ENCODE measurements at places on chromosomes 1 and 21.

- DNase-seq = no peak
These were observed 219.9 kb downstream of the KCTD3 start for GRCh38 chr1:215786997-215787396.

DNA sequence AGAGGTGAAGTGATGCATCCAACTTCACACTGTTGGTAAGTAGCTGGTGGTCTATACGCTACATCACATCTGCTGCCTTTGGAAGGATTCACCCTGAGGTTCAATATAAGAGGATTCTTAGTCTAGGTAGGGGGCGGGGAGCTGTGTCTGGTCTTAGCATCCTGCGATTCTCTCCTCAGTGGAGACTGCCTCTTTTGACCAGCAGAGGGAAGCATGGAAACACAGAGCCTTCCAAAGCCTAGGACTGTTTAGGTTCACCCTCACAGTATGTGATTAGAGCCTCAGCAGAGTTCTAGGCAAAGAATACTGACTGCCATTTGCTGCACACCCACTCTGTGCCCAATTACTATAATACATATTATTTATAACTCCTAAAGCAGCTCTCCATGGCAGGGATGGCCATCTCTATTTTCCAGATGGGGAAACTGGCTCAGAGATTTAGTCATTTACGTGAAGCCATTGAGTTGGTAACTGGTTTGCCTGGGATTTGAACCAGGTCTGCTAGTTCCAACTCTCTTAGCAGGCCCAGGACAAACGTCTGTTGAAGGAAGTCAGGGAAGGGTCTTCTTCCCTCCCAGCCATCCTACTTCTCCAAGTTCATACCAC is 28.9 kb upstream of the EFCAB14 start:
- DNase-seq = no peak

DNA sequence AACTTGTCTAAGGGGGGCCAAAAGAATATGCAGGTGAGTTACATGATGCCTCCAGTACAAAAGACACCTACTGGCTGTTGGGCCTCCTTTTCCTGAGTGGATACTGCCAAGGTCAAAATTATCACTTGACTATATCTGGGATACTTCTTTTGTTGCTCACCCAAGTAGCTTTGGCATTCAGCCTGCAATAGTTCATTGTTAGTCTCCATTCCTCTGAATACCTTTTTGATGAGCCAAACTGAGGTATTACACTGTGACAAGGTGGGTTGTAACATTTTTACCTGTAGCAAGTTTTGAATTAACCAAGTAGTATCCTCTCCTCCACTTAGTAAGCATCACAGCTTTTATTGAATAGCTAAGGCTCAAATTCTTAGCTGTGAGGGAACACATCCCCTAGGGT is 408.0 kb downstream of the LRRIQ3 start:
- no peak for DNase-seq

DNA sequence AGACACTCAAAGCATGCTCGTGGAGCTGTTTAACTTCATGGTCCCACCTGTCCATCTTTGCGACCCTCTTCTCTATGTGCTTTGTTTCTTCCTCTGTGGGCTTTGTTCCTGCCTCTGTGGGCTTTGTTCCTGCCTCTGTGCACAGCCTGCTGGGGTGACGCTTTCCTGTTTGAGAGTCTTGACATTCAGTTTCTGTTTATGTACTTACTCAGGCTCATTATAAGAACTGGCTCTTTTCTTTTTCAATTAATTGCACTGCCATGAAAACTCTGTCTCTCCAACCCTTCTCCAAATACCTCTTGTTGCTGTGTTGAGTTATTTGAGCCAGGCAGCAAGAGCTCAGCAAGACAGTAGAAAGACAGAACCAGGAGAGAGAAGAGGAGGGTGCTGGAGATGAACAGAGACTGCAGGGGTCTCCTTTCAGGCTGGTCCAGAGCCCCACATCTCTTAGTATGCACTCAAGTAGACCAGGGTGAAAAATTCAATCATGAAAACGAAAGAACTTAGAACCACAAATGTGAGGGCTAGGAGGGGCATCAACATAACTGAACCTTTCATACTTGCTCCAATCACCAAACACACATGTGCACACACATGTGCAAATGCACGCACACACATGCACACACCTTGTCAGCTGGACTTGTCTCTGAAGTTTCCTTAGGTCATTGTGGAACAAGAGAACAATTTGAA is 88.3 kb upstream of the SGIP1 start:
- peak; percentile 21 for DNase-seq

GRCh38 chr1:154973344-154974101 is 958 bp upstream of the CKS1B start:
- peak; percentile 87 for DNase-seq

DNA sequence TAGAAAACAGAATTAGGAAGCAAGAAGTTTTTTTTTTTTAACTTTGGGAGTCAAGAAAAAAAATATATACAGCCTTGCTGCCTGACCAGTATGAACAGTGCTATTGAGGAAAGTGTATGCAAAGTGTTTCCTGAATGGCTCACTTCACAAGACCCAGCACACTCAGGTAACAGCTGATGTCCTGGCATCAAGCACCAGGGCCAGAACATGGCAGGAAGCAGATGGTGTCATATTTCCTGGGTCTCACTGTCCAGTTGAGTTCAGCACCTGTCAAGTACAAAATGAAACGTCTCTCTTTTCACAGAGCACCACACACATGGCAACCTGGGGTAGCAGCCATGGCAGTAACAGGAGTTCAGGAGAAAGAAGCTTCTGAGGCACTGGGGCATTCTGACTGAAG is 372.3 kb downstream of the TTLL7 start:
- no peak for DNase-seq

- peak; percentile 34 for DNase-seq
These were observed at the start of gene OLFML3 for GRCh38 chr1:113978863-113979702. Gene OLFML3, plus strand, starts transcription at chr1:113979474. Its CDS starts 43 bp downstream, at chr1:113979517.

GRCh38 chr1:230979952-230980351 is 1.1 kb downstream of the ARV1 start:
- DNase-seq = no peak

GRCh38 chr1:53081384-53082066 is 19.5 kb downstream of the PODN start:
- no peak for DNase-seq

GRCh38 chr1:88684482-88685258 is 597 bp downstream of the PKN2 start:
- DNase-seq = peak; percentile 61

GRCh38 chr1:9593492-9594465 is 5.1 kb downstream of the TMEM201 start:
- peak; percentile 73 for DNase-seq

- DNase-seq = no peak
These were observed 32.4 kb upstream of the ENO1 start for GRCh38 chr1:8910914-8911313.

DNA sequence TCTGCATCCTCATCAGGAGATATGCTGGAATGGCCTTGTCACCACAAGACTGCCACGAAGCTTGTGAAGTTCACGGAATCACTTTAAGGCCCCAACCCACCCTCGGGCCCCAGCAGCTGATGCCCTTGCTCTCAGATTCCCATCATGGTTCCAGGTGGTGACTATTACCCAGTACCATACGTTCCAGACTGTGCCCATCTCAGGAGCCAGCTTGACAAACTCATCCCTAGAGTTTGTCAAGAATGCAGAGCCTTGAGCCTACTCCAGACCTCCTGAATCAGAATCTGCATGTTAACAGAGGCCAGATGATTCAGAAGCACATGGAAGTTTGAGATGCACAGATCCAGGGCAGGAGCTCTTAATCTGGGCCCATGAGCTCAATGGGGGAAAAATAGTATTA is 53.9 kb upstream of the RBM15 start:
- DNase-seq = no peak

GRCh38 chr1:7642781-7643529 is 128.1 kb upstream of the VAMP3 start:
- no peak for DNase-seq

GRCh38 chr1:115826628-115827027 is 14.3 kb downstream of the NHLH2 start:
- DNase-seq = no peak

DNA sequence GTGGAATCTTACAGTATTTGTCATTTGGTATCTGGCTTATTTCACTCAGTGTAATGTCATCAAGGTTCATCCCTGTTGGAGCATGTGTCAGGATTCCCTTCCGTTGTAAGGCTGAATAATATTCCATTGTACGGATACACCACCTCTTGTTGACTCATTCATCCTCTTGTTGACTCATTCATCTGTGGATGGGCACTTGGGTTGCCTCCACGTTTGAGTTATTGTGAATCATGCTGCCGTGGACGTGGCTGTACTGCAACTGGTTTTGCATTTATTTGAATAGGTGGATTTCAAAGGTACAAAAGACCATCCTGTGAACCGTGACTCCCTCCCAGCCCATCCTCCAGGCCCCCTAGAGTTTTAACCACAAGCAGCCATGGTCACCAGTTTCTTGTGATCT is 11.9 kb upstream of the TCP10L start:
- no peak for DNase-seq

- DNase-seq = no peak
These were observed 29.5 kb downstream of the HLX start for GRCh38 chr1:220908757-220909156.

GRCh38 chr1:246051909-246052518 is 455.1 kb downstream of the SMYD3 start:
- DNase-seq = no peak

DNA sequence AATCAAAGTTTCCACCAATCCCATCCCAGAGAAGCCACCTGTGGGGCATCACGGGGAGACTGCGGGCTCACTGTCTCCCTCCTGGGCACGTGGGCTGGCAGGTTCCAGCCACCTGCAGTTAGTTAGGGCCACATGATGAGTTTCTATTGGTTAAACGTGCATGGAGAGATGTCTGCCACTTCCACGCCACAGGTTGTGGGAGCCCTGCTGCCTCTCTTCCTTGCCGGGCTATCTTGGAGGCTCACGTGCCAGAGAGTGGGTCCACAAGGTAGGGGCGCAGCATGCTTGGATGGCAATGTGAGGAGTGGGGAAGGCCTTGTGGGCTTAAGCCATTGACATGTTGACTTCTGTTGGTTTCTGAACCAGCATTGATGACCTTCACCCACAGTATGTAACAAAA is 3.5 kb downstream of the KRTAP10-7 start:
- DNase-seq = no peak

- DNase-seq = no peak
These were observed 152.9 kb downstream of the ATP6V1G3 start for GRCh38 chr1:198387587-198387986.

GRCh38 chr1:20787840-20788795 is 1.0 kb upstream of the HP1BP3 start:
- DNase-seq = no peak

DNA sequence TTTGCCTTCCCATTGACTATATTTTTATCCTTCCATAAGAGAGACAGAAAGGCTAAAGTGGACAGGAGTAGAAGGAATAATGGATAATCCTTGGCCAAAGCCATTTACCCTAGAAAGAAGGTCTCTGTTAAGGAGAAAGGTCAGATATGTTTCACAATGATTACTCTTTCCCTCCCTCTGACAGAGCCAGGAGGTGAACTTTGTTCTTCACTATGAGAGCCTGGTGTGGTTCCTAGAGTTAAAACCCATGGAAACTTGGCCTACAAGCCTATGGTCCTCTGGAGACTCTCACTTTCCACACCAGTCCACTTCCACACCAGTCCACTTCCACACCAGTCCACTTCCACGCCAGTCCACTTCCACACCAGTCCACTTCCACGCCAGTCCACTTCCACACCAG is 479.9 kb upstream of the ZP4 start:
- no peak for DNase-seq

GRCh38 chr1:198680174-198680875 is 41.5 kb downstream of the PTPRC start:
- no peak for DNase-seq

GRCh38 chr1:172147541-172147940 is 272.9 kb upstream of the C1orf105 start:
- DNase-seq = no peak

- no peak for DNase-seq
These were observed 22.7 kb upstream of the HIVEP3 start for GRCh38 chr1:41941381-41941780.

- no peak for DNase-seq
These were observed 153.5 kb downstream of the HLX start for GRCh38 chr1:221032637-221033280.

DNA sequence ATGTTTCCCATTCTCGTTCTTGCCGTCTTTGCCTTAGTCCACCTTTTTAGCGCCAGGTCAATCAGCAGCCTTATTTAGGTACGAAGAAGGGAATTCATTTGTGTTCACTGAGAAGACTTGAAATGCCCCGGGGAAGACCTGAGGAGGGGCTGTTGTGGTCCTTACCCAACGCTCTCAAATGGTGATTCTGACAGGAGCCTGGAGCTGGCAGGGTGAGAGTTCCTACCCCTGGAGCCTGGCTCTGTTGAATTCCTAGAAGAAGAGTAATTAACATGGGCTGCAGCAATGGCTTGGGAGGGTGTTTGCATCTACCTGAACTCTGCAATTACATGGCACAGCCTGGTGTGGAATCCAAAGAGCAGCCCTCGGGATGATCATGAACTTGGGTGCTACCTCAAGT is 76.9 kb upstream of the DSCAM start:
- DNase-seq = no peak

- no peak for DNase-seq
These were observed 1.5 kb upstream of the RASSF5 start for GRCh38 chr1:206505702-206506355.

DNA sequence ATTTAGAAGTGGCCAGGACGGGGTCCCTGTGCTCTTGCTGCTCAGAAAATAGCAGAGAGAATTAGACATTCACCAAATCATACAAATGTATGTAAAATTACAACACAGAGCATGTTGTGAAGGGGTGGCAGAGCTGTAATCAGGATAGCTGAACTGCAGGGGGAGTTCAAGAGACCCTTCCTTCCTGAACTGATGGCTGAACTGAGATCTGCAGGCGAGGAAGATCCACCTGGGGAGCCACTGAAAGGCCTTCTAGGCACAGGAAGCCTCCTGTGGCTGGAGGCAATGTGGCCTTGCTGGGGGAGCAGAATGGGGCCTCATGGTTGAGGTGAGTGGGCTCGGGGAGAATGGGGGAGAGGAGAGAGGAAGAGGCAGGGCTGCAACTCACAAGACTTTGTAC is 216.5 kb downstream of the PRDM2 start:
- DNase-seq = no peak

- DNase-seq = peak; percentile 16
These were observed 37.7 kb upstream of the ATG4C start for GRCh38 chr1:62746086-62746808.

DNA sequence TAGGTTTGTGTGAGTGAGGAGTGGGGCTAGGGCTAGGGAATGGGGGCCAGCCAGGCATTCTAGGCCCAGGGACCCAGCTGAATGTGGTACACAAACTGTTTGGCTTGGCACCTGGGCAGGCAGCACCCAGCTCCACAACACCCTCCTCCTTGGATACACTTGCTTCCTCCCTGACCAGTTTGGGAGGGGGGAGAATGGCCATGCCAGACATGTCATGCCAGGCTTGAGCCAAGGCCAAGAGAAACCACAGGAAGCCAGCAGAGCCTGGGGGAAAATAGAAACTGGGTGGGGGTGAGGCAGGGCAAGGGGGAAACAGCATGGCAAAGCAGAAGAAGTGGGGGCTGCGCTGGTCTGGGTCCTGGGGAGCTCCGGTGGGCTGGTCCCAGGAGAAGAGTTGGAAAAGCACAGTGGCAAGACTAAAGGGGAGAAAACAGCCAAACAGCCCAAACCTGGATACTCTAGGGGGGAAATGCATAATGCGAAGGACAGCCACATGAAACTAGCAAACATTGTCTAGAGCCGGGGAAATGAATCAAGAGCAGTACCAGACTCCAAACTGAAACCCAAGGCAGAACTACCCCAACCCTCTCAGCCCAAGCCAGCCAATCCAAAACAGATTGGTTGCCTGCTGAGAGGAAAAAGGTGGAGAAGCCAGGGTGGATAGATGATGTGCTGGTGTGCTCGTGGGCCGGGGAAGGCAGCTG is 47.9 kb downstream of the LGR6 start:
- no peak for DNase-seq
